ENCODE measurements at places on chromosomes 5 and 9.

DNA sequence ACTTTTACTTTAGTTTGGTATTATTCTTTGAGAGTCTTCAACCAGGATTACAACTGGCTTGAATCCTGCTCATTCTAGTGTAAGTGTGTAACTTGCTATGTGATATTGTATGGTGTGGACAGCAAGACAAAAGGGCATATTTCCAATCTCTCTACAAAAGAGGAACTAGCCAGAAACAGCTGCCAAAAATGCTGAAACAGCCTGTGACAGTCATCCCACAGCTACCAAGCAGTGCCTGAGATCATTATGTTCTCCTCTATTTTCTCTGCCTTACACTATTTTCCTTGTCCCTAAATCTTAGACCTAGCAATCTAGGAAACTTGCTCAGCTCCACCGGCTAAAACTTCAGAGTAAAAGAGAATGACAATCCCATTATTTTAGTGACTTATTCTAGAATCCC lies 42.8 kb downstream of the WDR41 start:
- no peak for DNase-seq

- DNase-seq: peak; percentile 71
Observed at GRCh38 chr5:137751869-137752491, 2.2 kb downstream of the HNRNPA0 start.

DNA sequence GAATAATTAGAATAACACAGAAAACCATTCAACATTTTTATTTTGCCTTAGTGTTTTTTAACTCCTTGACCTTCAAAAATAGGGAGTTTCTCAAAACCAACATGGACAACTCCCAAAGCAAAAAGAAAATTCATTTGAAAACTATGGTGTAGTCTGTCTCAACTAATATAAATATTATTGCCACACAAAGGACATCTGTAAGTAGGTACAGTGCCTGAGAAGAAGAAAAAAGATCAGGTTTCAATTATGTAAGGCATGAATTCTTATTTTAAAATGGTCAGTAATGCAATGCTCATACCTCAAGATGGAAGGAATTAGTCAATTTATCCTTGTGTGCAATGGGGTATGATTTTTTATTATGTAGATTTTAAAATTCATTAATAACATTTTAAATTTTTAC lies 109.6 kb upstream of the CNTLN start:
- DNase-seq: no peak

GRCh38 chr5:137453483-137454080 lies 45.5 kb downstream of the SPOCK1 start:
- peak; percentile 62 for DNase-seq

DNA sequence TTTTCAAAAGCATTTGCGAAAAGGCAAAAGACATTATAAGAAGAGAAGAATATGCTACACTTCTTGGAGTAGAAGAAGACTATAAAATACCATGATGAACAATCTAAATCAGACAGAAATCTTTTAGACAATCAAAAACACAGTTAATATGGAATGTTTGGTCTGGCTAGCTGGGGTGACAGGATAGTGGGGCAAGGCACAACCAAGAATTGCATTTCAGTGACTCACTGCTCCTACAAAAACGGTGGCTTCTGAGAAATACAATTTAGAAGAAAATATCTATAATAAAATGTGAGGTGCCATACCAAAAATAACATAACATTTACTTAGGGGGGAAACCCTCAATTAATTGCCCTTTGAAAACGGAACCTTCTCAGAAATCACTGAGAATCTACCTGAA lies 363.4 kb downstream of the NPR3 start:
- DNase-seq: no peak

- DNase-seq: no peak
Observed at GRCh38 chr5:72649449-72649848, 142.2 kb upstream of the ZNF366 start.

GRCh38 chr9:135971892-135972291 lies 10.7 kb upstream of the UBAC1 start:
- DNase-seq: peak; percentile 84

DNA sequence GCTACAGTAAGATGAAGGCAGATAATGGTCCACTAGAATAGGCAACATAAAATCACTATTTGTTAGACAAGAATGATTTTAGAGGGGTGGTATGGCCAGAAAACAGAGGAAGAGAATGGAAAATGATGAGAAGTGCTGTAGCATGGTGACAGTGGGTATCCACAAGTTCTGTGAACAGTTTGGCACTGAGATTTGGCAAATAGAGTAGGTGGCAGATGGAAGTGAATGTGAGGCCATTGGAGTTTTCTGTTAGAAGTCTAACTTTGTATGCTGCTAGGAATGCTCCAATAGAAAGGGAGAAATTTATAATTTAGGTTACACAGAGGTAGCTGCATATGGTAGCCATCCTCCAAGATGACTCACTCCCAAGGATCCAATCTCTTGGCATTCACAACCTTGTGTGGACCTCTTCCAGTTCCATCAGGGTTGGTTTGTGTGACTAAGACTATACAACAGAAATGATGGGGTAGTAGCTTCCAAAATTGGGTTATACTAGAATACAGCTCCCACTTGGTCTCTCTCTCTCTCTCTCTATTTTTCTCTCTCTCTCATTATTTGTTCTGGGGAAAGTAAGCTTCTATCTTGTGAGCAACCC lies 646.9 kb upstream of the ZNF608 start:
- no peak for DNase-seq

GRCh38 chr9:131312822-131313770 lies 23.6 kb downstream of the PLPP7 start:
- no peak for DNase-seq

GRCh38 chr5:132411304-132412013 lies 41.9 kb downstream of the SLC22A5 start:
- no peak for DNase-seq
